ENCODE measurements at places on chromosomes 7 and 10.

GRCh38 chr7:100864263-100864845 is 2.8 kb upstream of the TRIP6 start:
- no peaks in the 10 kb centered on the region for H3K27me3 ChIP-seq
- no peak overlapping the region for H3K27ac ChIP-seq
- H3K4me3 ChIP-seq: no peak overlapping the region
- H3K36me3 ChIP-seq: peaks cover 40% of the 10 kb centered on the region
- no peak for DNase-seq
- peaks cover 9% of the 10 kb centered on the region for H3K4me1 ChIP-seq

DNA sequence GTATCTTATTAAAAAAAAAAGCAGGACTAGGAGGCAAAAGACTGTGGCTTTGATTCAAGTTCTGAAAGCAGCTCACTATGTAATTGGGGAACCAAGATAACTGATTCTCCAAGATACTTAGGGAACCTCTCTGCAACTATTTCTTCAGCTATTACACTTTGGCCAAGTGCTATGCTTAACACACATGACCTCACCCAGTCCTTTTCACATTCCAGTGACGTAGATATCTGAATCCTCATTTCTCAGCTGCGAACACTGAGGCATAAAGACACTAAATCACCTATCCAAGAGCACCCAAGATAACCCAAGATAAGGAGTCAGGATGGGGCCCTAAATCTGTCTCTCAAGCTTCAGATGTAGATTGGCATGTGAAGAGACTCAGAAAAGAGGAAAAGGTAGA is 133.6 kb downstream of the GLI3 start:
- H3K27me3 ChIP-seq: no peaks in the 10 kb centered on the region
- no peak overlapping the region for H3K4me3 ChIP-seq
- H3K36me3 ChIP-seq: no peaks in the 10 kb centered on the region
- H3K27ac ChIP-seq: no peak overlapping the region
- DNase-seq: no peak

DNA sequence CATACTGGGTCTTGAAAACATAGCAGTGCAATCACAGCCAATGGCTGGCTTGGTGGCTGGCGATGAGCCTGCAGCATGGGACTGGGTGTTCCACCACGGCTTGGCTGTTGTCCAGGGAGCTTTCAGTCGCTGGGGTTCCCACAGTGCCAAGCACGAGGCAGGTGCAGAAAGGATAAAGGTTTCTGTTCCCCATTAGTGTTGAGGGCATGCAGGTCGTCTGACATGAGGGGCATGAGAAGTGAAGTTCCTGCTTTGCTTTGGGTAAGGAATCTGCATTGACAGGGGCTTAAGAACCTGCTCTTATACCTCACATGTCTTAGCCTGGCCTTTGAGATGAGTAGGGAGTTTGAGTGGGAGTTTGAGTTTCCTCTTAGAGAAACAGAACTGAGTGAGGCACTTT is 9.0 kb upstream of the CFTR start:
- H3K4me3 ChIP-seq: no peak overlapping the region
- peaks cover 5% of the 10 kb centered on the region for H3K36me3 ChIP-seq
- DNase-seq: no peak
- no peaks in the 10 kb centered on the region for H3K4me1 ChIP-seq
- no peaks in the 10 kb centered on the region for H3K27me3 ChIP-seq

DNA sequence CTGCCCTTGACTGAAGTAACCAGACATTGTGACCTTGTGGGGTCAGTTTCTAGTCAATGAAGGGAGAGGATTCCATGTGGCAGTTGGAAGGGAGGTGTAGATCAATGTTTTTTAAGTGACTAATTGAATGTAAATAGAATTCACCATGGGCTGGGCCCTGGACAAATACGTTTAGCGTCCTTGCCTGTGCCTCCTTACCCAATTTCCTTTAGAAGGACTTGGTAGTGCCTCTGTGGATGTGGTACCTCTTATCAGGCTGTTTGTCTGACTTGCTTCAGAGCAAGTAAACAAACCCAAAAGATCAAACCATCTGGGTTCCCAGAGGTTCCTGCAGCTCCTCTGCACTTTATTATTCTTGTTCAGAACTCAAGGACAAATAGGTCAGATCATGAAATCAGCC is 4.3 kb upstream of the KAT6B start:
- H3K4me1 ChIP-seq: peaks cover 20% of the 10 kb centered on the region
- H3K4me3 ChIP-seq: no peak overlapping the region
- peaks cover 20% of the 10 kb centered on the region for H3K36me3 ChIP-seq
- H3K27me3 ChIP-seq: no peaks in the 10 kb centered on the region
- DNase-seq: no peak
- H3K27ac ChIP-seq: no peak overlapping the region

- H3K4me1 ChIP-seq: no peaks in the 10 kb centered on the region
- no peak overlapping the region for H3K4me3 ChIP-seq
- H3K27me3 ChIP-seq: no peaks in the 10 kb centered on the region
- no peaks in the 10 kb centered on the region for H3K36me3 ChIP-seq
- no peak for DNase-seq
- no peak overlapping the region for H3K27ac ChIP-seq
Measured at GRCh38 chr7:71486414-71486813, 354.5 kb downstream of the GALNT17 start.

DNA sequence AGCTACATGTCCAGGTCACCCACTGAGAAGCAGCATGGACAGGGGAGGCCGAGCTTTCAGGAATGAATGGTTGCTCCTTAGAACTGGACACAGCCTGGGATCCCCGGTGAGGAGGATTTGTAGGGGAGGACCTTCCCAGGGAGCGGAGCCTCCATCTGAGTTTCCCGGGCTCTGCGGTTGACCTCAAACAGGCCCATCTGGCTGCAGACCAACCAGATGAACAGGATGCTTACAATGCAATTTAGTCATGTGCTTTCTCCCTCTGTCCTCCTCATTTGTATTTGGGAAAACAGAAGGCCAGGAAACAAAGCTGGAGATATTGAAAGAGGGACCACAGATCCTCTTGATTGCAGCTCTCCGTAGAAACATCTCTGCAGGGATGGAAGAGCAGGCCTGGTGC is 104.8 kb downstream of the EMX2 start:
- no peak overlapping the region for H3K27ac ChIP-seq
- H3K4me1 ChIP-seq: no peaks in the 10 kb centered on the region
- H3K4me3 ChIP-seq: no peak overlapping the region
- no peak for DNase-seq
- no peaks in the 10 kb centered on the region for H3K36me3 ChIP-seq

DNA sequence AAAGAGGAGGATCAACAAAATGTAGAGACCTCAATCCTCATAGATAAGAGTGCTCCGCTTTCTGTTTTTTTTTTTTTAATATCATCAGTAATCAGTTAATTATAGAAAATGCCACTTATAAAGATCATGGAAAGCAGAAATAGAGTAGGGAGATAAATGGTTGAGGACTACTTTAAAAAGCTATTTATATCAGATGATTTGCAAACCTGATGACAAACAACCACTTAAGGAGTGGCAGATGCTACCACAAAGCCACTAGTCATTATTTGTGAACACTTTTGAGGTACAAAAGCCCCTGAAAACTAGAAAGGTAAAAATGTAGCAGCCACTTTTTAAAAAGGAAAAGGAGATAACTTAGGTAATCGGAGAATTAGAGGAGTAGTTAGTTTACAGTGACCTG is 99.0 kb upstream of the CYP26C1 start:
- H3K27me3 ChIP-seq: no peaks in the 10 kb centered on the region
- H3K27ac ChIP-seq: no peak overlapping the region
- H3K4me3 ChIP-seq: no peak overlapping the region
- H3K36me3 ChIP-seq: no peaks in the 10 kb centered on the region

DNA sequence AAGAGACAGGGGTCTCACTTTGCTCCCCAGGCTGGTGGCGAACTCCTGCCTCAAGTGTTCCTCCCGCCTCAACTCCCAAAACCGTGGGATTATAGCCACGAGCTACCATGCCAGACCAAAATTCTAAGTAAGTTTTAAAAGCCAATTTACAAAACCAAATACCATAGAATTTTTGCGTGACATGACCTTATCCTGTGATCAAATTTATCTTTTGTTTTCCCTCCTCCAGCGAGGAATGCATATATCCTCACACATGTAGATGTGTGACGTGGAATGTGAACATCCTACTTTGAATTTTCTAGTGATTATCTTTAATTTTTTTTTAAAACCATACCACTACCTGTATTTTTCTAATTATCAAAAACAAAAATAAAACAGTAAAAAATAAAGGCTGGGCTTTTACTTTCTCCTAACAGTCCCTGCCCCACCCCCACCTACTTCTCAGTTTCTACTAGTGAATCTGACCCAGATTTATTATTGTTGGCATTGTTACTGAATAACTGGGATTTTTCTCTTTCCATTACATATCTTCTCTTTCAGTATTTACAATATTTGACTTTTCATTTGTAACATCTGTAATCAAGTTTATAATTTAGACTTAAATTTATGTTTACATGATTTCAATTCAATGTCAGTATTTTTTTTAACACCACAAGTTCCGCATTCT is 26.0 kb downstream of the CYTH3 start:
- H3K27me3 ChIP-seq: peaks cover 8% of the 10 kb centered on the region
- peaks cover 39% of the 10 kb centered on the region for H3K4me1 ChIP-seq
- peaks cover 5% of the 10 kb centered on the region for H3K36me3 ChIP-seq
- no peak overlapping the region for H3K4me3 ChIP-seq
- DNase-seq: no peak
- H3K27ac ChIP-seq: no peak overlapping the region

DNA sequence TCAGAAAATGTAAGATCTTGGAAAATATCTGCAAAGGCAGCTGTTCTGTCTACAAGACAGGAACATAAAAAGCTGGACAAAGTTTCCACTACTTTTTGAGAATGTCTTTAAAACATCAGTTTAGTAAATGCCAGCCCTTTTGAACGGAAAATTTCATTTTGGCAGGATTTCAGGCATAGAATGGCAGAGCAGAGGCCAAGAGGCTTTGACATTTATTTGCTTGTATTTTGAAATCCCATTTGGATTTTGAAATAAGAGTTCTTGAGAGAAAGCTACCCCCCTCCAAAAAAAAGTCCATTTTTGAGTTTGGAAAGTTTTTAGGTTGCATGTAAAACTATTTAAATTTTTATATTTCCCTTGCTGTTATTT is 3.1 kb upstream of the ETV1 start:
- no peak overlapping the region for H3K4me3 ChIP-seq
- no peak for DNase-seq
- no peaks in the 10 kb centered on the region for H3K4me1 ChIP-seq
- H3K36me3 ChIP-seq: no peaks in the 10 kb centered on the region
- no peak overlapping the region for H3K27ac ChIP-seq

- no peak for DNase-seq
- H3K4me3 ChIP-seq: no peak overlapping the region
- H3K27ac ChIP-seq: no peak overlapping the region
Measured at GRCh38 chr10:71236822-71237682, 24.7 kb downstream of the UNC5B start.

GRCh38 chr10:14329746-14330173 is 964 bp downstream of the FRMD4A start:
- peaks cover 4% of the 10 kb centered on the region for H3K36me3 ChIP-seq
- no peak overlapping the region for H3K27ac ChIP-seq
- DNase-seq: no peak
- no peaks in the 10 kb centered on the region for H3K4me1 ChIP-seq
- H3K27me3 ChIP-seq: peaks cover 87% of the 10 kb centered on the region
- no peak overlapping the region for H3K4me3 ChIP-seq

GRCh38 chr10:58178811-58179210 is 88.9 kb downstream of the IPMK start:
- no peaks in the 10 kb centered on the region for H3K36me3 ChIP-seq
- H3K4me1 ChIP-seq: no peaks in the 10 kb centered on the region
- peaks cover 11% of the 10 kb centered on the region for H3K27me3 ChIP-seq
- no peak overlapping the region for H3K27ac ChIP-seq
- no peak for DNase-seq

DNA sequence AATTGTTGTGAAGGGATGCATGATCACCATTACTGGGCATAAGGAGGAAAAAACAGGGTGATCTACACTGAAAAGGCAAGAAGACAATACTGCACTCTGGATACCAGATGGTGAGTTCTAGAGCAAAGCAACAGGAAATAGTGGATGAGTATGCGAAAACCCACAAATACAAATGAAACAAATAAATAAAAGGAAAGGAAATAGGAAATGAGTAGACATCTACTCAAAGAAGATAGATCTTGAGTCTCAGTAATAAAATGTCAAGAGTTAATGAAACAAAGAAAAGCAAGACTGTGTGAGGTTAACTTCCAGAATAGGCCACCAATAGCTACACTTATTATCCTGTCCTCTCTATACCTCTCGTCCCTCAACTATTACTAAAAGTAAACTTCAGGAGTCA is 11.7 kb downstream of the ORC5 start:
- peak overlapping the region; percentile 2 for H3K27ac ChIP-seq
- no peak overlapping the region for H3K4me3 ChIP-seq
- H3K27me3 ChIP-seq: no peaks in the 10 kb centered on the region
- peaks cover 30% of the 10 kb centered on the region for H3K36me3 ChIP-seq
